ENCODE measurements at places on chromosomes 4 and X.

- DNase-seq = peak; percentile 24
Observed at GRCh38 chrX:133980406-133980805, 5.0 kb downstream of the GPC3 start.

DNA sequence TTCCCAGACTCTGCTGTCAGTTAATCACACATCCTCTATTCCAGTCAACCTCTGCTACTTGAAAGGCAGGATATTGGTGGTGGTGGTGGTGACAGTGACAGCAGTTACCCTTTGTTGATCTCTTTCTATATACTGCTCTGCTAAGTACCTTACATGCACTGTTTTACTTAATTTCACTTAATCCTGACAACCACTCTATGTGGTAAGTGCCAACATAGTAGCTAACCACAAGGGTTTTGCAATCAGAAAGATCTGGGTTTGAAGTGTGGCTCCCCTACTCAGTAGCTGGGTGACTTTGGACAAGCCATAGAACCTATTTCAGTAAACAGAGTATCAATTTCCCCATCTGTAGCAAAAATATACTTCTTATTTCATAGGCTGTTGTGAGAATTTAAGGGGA lies 24.2 kb upstream of the F9 start:
- DNase-seq = no peak

DNA sequence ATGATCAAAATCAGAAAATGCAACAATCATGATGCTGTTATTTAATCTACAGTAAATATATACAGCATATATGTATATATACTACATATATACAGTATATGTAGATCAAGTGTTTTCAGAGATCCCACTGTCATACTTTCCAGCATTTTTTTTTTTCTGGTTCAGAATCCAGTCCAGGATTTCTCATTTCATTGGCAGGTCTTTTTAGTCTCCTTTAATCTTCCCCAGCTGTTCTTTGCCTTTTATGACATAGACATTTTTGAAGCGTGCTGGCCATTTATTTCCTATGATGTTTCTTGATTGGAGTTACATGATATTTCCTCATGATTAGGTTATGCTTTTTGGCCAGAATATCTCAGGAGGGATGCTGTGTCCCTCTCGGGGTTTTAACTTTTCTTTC lies 92.0 kb upstream of the TLR2 start:
- no peak for DNase-seq

DNA sequence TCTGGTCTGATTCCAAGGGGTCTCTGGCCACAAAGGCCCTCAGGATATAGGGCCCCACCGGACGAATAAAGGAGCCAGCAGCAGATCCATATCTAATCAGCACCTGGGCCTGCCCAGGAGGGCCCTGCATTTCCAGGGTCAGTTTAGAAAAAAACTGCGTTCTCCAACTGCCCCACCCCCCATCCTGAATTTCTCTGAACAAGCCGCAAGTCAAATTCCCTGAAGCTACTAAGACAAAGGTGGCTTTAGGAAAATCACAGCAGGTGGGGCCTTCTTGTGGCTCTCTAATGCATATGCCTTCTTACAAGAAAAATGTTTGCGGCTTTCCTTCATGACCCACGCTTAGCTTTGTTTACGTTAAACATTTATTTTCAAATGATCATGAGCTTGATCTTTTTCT lies 76.6 kb downstream of the MBNL3 start:
- DNase-seq = peak; percentile 10

DNA sequence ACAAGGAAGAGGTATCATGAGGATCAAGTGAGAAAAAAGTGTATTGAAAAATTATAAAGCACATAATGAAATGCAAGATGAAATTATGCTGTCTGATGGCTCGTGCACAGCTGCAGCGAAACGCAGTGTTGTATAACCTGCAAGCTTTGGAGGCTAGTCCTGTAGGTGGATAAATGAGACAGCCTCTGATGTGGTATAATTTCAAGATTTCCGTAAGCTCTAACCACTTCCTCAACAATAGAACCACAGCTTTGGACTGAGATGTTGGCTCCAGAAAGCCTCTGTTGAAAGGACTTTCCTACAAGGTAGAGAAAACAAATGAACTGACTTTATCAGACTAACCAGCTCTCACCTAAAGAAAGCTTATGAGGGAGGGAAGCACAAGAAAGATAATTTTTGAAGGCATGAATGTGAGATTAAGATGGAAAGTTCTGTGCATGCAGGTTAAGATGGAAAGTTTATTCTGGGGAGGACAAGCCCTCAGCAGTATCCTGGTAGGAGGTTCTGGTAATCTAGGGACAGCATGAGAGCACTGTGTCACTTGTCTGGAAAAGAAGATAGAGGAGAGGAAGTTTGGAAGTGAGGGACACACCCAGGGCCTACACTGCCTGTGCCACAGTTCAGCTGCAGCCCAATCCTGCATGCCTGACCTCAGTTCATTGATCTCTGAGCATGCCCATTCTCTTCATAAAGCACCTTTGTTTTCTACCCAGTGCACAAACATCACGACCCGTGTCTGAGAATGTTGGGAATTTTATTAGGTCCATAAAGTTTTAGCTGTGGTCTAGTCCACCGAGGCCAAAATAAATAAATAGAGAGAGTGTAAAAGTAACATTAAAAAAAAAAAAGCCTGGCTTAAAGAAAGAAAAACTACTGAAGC lies 161.5 kb upstream of the SFRP2 start:
- no peak for DNase-seq

GRCh38 chr4:15777697-15778288 lies 335 bp upstream of the CD38 start:
- no peak for DNase-seq

GRCh38 chr4:101290654-101291053 lies 56.7 kb downstream of the PPP3CA start:
- no peak for DNase-seq

DNA sequence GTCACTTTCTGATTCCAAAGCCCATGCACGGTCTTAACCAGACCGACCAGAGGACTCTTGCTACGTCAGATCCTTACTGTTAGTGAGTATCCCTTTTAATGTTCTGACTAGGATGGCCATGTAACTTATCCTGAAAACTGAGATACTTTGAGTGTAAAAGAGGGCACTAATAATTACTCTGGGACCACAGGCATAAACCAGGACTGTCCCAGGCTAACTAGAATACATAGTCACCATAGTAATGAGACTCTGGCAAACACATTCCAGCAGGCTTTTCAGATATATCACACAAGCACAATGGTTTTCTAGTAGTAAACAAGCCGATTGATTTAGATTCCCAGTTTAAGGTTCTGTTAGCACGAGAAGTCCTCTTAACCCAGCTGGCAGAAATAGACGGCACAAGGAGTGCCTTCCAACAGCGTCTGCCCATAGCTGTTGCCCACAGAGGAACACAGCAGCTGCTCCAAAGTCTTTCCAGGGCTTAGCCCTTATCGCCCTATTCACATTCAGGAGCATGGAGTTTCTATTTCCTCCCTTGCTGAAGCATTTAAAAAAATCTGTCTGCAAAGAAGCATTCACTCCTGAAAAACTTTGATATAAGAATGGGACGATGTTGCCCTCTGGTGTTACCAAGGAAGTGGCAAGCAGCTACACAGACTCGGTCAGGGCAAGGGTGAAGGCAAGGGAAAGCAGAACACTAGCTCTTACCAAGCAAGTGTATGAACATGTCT lies 92.4 kb downstream of the CXCL13 start:
- DNase-seq = peak; percentile 44

DNA sequence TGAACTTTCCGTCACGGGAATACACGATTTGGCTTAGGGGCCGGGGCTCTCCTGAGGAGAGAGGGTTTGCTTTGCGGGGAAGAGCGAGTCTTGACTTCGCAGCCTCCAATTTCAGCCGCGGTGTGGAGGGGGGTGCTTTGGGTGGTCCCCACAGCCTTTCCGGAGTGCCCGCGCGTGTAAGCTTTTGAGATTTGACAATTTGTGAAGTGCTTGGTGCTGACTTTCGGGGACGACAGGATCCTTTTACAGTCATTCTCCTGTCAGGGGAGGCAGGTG lies 355 bp downstream of the SCML1 start:
- no peak for DNase-seq

GRCh38 chr4:35459045-35459444 lies 785.3 kb downstream of the ARAP2 start:
- DNase-seq = no peak

- DNase-seq = no peak
Observed at GRCh38 chrX:128807367-128807766, 715.9 kb downstream of the SMARCA1 start.

DNA sequence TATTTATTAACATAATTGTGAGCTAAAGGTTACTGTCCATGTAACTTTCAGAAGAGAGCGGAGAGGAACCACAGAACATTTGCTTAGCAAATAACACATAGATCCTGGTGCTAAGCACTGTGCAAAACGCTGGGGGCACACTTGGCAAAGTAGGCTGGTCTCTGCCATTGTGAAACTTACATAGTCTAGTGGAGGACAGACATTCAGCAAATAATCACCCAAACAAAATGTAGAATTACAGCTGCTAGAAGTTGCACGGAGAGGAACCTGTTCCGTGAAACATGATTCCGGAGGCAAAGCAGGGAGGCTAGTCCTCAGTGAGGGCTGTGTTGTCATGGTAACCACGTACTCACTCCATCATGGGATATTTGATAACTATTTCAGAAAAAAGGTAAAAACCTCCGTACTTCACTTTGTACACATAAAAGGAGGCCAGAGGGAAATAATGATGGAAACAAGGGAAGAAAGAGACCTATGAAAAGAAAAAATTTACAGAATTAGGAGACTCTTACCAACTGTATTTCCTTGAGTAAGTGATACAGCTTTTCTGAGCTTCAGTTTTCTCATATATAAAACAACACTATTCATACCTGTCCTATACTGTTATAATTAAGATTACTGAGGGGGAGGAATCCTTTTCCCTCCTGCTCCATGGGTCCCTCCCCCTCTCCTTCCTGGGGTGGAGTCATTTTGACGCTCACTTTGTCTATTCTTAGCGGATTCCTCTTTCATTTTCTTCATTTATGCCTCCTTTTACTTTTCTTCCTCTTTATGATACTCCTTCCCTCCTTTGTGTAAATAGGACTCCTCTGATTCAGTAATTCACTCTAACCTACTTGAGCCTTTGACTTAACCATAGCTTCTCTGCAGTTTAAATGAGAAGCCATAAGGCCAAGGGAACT lies 825 bp upstream of the RASGEF1B start:
- DNase-seq = no peak

DNA sequence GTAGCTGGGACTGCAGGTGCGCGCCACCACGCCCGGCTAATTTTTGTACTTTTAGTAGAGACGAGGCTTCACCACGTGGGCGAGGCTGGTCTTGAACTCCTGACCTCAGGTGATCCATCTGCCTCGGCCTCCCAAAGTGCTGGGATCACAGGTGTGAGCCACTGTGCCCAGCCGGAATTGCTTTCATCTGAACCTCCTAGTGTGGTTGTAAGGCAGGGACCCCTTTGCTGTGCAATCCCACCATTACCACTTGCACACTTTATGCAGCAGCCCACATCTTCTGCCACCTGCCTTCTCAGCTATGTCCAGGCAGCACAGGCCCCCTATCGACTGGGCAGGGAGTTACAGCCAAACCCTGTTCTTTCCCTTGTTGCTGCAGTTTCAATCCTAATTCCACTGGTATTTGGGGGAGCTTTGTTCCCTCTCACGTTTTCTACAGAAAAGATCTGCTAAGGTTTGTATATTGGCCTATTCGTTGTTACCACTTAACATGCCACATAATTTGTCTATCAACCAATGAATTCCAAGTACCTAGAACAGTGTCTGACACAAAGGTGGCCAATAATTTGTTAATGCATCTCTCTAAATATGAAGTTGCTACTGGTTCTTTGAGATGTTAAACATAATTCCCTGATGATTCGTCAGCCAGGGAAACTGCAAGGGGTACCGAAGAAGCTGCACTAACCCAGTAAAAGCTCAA lies 6.5 kb downstream of the RPL39 start:
- peak; percentile 3 for DNase-seq

Measured in eye (tissue), 1 donor.